ENCODE measurements at places on chromosomes 16 and 17.

DNA sequence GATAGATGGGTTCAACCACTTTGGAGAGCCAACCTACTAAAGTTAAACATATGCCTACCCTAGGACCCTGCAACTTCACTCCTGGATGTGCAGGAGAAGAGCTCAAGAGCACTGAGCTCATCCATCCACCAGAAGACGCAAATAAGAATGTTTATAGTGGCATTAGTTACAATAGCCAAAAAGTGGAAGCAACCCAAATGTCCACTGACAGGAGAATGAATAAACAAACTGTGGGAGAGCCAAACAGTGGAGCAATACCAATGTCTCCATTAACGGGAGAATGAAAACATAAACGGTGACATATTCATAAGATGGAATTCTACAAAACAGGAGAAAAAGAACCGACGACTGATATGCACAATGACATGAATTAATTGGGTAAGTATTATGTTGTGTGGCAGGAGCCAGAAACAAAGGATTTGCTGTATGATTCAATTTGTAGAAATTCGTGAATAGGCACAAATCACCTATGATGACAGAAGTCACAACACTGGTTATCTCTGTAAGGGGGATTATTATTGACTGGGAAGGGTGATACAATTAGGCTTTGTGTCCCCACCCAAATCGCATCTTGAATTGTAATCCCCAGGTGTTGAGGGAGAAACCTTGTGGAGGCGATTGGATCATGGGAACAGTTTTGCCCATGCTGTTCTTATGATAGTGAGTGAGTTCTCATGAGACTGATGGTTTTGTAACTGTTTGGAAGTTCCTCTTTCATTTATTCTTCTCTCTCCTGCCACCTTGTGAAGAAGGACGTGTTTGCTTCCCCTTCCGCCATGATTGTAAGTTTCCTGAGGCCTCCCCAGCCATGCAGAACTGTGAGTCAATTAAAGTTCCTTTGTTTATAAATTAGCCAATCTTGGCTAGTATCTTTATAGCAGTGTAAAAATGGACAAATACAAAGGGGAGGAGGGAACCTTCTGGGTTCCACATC is 57.9 kb upstream of the PLCG2 start:
- DNase-seq = peak; percentile 42

- DNase-seq = no peak
These were observed 6.6 kb downstream of the PRAC1 start for GRCh38 chr17:48715496-48716399.

DNA sequence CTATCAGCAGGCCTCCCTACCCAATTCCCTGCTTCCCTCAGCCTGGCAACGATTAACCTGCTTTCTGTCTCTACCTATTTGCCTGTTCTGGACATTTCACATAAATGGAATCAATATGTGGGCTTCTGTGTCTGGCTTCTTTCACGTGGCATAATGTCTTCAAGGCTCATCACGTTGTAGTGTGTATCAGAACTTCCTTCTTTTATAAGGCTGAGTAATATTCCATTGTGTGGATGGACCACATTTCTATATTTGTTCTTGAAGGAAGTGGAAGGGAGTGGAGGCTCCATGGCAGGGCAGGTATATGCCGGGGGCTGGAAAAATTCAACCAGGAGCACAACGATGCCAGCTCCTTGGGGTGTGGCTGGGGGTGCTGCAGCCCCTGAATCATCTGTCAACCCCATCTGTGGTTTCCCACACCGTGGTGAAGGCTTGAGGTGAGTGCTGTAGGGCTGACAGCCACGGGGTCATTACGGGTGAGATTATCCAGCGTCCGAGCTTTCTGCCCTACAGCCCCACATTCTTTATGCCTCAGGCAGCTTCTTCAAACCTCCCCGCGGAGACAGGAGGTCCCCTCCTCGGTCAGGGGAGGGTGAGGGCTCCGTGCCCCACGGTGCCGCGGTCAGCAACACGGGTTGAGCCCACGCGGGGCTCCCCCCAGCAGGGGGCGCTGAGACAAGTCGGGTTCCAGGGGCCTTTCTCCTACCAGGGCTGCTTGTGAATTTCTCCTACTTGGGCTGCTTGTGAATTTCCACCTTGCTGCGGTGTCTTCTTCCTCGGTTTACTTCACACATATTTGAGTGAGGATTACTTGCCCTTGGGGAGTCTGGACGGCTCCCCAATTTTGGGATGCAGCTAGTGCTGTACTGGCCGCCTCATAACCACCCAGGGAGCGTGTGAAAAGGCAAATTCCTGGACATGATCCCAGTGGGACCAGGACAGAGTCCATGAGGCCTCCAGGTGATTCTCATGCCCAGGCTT is 18.3 kb upstream of the WFIKKN2 start:
- peak; percentile 34 for DNase-seq

DNA sequence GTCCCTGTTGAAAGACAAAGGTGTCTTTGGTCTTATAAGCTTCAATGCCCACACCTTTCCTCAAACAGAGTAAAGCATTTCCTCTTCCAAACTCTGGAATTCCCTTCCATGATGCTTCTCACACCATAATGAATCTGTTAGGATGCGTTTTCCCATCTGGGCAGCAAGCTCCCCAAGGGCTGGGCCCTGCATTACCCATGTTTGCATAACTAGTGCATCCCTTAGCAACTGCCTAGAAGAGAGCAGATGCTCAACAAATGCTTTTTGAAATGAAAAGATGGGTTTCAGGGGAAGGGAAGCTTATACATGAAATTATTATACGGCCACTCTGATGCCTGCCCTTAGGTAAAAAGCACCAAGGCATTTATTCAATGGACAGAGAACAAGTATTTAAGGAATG is 124.5 kb upstream of the CCL2 start:
- DNase-seq = no peak

DNA sequence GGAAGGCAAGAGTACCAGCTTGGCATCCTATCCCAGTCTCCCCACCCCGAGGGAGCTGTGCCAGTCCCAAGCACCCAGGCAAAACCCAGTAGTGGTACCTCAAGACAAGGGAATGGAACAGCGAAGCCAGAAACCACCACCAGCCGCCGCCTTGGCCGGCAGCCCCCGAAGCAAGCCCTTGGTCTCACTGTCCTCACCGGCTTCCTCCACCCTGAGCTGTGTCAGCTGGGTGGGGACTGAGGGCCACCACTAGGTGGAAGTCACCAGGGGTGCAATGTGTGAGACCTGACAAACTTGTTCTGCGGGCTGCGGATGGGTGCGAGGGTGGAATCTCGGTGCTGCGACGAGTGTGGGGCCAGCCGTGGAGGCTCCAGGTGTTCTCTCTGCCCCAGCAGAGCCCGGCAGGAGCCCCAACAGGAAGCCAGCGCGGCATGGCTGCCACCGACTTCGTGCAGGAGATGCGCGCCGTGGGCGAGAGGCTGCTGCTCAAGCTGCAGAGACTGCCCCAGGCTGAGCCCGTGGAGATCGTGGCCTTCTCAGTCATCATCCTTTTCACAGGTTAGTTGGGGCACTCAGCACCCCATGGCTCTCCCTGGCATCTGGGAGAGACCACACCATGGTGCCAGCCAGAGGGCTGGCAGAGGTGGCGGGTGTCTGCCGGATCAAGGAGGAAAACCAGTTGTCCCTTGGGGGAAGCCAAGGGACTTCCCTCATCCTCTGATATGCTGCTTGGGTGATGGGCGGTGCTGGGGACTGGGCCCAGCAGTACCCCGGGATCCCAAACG is 6.7 kb downstream of the SMIM5 start:
- DNase-seq = no peak

DNA sequence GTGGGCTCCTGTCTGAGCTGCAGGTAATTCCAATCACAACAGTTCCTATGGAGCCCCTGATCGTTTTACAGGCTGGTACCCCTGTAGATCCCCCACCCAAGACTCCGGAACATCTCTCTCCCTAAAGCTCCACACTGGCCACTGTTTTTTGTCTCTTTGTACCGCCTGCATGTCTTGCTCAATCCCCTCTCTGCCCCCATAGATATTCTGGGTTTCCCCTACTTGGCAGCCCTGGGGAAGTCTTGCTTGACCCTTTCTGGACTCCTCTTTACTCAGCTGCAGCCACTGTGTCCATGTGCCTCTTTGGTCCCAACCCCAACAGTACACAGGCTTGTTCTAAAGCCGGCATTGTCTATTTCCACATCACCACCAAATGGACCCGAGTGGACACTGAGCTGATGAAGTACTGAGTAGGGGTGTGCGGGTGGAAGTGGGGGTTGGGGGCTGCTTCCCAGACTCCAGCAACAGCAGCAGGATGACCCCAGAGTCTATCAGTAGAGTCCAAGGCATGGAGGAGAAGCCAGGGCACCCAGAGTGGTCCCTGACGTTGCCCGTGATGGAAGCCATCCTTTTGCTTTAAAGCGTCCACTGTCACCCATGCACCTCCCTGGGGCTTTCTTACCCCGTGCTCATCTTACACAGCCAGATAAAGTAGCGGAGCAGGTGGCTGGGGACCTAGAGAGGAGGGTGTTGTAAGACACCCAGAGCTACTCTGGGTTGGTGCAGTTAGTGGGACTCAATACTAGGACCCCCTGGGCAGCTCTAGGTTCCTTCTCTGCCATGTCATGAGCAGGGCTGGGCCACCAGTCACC is 6.4 kb downstream of the CD300LB start:
- DNase-seq = peak; percentile 73

GRCh38 chr16:35365675-35366074 is 1906.3 kb downstream of the TP53TG3F start:
- no peak for DNase-seq

GRCh38 chr16:7239547-7239946 is 93.1 kb upstream of the RBFOX1 start:
- DNase-seq = no peak
